ENCODE measurements at places on chromosomes 2 and 18. TPM values are rescaled to one million over a fixed set of nuclear protein-coding genes. Genes with fewer than 3 reads are reported as not detected.

ATP8B1 gene
- 0.11 TPM for polyA plus RNA-seq

RUFY4 gene
- polyA plus RNA-seq: 0.65 TPM

CFAP210 gene
- polyA plus RNA-seq: not detected

KLHL30 gene
- 0.01 TPM for polyA plus RNA-seq

TEX44 gene
- not detected for polyA plus RNA-seq

PIEZO2 gene
- not detected for polyA plus RNA-seq

ZAP70 gene
- 0.69 TPM for polyA plus RNA-seq

B3GNT7 gene
- polyA plus RNA-seq: not detected

DLX1 gene
- polyA plus RNA-seq: not detected

OTX1 gene
- polyA plus RNA-seq: not detected

TCF23 gene
- not detected for polyA plus RNA-seq

HOXD12 gene
- not detected for polyA plus RNA-seq

CD226 gene
- polyA plus RNA-seq: 1.1 TPM

ALPG gene
- polyA plus RNA-seq: not detected

CNTNAP5 gene
- not detected for polyA plus RNA-seq

ZBTB7C gene
- polyA plus RNA-seq: 0.04 TPM

STK39 gene
- polyA plus RNA-seq: 2.7 TPM

HOXD10 gene
- not detected for polyA plus RNA-seq

GALR1 gene
- not detected for polyA plus RNA-seq

CAPN14 gene
- not detected for polyA plus RNA-seq

GRCh38 chr2:134110532-134110931 is 143.3 kb upstream of the MGAT5 start:
- no peak for DNase-seq

- no peak for DNase-seq
These were observed 276.6 kb downstream of the ZNF521 start for GRCh38 chr18:25075331-25075730.

GRCh38 chr18:47606526-47606925 is 323.9 kb downstream of the SMAD2 start:
- DNase-seq: no peak

DNA sequence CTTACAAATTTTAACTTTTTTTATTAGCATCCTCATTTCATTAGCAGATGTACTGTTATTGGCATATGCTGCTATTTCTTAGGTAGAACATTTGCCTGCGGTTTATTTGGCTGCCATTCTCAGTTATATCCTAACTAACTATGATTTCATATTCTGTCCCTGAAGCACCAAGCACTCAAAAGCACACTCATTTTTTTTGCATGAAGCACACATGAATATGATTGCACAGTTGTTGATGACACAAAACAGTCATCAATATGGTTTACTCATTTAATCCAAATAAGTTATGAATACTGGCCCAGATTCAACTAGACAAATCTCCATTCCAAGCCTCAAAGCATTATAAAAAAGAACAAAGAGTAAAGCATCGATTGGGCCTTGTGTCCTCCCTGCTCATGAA is 129.4 kb upstream of the CNTNAP5 start:
- DNase-seq: no peak

- DNase-seq: no peak
These were observed 142.1 kb downstream of the PTRHD1 start for GRCh38 chr2:24650997-24651642.

DNA sequence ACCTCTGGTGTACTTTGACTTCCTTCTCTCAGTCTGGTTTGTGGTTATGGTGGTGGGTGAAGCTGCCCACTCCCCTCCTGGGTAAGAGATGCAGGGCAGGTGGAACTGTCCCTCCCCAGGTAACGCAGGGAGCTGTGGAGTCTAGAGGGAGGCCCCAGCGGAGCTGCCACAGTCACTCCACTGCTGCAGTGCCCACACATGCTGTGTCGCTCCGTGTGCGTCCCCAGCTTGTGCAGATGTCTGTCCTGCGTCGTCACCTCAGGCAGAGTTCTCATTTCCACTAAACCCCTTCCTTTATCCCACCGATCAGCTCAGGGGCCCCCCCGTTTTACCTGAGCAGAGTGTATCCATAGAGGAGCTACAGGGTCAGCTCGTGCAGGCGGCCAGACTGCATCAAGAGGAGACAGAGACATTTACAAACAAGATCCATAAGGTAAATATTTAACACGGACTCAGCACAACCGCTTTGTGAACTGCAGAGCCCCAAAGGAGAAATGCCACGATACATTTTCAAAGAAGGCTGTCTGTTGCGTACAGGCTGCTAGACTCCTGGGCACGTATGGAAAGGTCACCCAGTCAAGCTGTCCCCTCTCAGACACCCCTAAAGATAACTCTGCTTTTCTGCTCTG is 87.4 kb downstream of the MTCL1 start:
- DNase-seq: no peak

DNA sequence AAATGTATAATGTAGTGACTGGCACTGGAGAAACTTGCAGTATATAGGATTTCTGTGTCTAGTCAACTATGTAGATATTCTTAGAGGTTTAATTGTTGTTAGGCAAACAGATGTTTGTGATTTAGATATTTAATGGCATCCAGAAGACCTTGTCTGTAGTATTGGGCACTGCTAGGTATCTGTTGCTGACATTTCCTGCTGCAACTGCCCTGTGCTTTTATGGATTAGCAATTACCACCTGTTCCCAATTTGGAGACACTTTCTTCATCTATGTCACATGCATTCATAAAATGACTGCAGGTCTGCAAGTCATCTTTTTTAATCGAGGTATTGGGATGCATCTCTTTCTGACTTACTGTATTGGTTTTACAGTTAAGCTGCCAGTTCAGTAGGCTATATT is 71.3 kb downstream of the ITGA4 start:
- no peak for DNase-seq

DNA sequence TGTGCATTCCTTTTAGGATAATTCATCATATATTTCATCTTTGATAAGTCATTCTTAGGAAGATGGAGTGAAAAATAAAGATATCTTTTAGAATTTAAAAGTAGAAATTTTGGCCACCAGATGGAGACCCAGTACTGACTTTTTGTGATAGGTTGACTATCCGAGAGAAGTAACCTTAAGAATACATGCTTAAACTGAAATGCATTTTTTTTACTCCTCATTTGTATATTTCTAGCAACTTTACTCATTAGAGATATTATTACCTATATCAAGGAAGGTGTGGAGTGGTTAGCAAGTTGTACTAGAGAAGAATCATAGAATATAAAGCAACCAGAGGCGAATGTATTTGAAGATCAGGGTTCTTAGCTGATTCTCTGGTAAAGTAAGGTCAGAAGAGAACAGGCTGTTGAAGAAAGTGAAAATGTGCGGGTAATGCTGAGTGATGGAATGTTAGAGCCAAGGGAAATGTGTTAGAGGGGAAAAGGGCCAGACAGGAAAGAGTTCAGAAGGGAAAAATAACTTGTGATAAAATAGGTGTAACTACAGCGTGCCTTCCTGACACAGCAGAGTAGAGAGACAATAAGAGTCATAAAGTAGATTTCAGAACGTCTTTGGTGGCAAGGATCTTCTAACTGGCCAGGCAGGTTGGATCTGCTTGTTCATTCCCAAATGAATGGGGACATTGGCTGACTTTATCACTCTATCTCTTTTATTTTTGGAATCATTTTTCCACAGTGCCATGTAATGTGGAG is 52.3 kb downstream of the TDRD15 start:
- DNase-seq: no peak

GRCh38 chr2:222102575-222103349 is 196.0 kb downstream of the PAX3 start:
- DNase-seq: no peak

GRCh38 chr2:165874445-165875039 is 79.0 kb downstream of the TTC21B start:
- DNase-seq: peak; percentile 44

DNA sequence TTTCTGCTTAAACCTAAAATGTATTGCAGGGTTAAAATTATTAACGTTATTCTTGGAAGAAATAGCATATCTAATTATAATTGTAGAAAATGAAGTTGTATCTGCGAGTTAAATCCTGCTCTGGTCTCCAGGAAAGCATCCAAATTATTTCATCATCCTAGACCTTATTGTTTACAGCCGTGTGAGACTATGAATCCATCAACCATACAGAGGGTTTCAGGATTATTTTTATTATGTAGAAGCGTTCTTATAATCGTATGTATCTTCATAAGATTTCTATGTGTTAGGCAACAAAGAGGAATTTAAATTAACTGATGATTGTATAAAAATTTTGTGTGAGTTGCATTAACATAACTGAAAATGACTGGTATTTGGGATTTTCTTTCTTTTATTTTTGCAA is 14.5 kb upstream of the DSC3 start:
- no peak for DNase-seq

DNA sequence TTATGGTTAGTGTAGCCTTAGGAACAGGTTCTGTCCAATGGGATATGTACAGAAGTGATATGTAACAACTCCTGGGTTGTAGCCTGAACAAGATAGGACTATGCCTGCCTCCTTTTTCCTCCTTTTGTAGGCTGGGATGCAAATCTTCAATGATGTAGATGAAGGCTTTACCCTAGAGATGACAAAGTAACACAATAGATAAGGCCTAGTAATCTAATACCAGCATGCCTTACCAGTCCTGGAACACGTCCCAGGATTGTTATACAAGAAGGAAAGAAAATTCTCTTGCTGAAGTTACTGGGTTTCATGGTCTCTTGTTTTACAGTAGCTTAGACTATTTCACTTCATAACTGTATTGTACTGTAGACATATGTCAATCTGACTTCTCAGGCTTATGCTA is 192.1 kb downstream of the OTX1 start:
- DNase-seq: no peak

DNA sequence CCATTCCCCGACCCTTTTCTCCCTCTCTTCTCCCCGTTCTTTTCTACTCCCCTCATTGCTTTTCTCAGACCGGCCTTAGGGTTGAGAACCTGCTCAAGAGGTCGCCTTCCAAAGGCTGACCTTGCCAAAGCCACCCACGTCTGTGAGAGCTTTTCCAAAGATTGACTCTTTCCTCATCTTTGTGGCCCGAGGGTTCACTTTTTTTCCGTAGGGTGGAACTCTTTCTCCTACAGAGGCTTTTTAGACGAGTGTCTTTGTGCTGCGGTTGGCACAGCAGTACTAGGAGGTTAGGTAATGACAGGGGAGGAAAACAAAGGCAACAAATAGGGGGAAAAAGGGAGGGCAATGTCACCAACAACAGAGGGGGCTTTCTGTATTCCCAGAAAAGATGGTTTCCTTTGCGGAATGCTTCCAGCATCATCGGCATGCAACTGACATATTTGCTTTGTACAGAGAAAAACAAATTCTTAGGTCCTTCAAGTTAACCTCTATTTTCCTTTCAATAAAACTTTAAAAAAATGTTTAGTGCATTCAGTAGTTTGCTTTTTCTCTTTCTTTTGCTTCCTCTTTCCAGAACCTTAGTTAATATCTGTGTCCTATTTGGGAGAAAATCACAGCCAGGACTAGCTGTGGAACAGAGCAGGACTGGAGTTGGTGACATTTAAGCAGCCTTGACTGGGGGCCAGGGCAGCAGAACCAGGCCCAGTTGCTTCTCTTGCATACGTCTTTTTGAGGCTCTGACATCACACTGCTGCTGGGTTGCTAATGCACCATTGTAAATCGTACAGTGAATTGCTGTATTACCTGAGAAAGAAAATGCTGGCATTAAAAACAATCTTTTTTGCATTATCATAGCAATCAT is 188.1 kb upstream of the FANCL start:
- DNase-seq: no peak

GRCh38 chr2:101038455-101039255 is 36.6 kb downstream of the RPL31 start:
- DNase-seq: peak; percentile 50

GRCh38 chr2:39996653-39997080 is 217.6 kb upstream of the THUMPD2 start:
- DNase-seq: no peak

- DNase-seq: no peak
These were observed 1.4 kb upstream of the SERTAD2 start for GRCh38 chr2:64655018-64655664.

- no peak for DNase-seq
These were observed 249.0 kb downstream of the IKZF2 start for GRCh38 chr2:212902421-212902820.

GRCh38 chr18:36255072-36255698 is 42.3 kb upstream of the FHOD3 start:
- no peak for DNase-seq

DNA sequence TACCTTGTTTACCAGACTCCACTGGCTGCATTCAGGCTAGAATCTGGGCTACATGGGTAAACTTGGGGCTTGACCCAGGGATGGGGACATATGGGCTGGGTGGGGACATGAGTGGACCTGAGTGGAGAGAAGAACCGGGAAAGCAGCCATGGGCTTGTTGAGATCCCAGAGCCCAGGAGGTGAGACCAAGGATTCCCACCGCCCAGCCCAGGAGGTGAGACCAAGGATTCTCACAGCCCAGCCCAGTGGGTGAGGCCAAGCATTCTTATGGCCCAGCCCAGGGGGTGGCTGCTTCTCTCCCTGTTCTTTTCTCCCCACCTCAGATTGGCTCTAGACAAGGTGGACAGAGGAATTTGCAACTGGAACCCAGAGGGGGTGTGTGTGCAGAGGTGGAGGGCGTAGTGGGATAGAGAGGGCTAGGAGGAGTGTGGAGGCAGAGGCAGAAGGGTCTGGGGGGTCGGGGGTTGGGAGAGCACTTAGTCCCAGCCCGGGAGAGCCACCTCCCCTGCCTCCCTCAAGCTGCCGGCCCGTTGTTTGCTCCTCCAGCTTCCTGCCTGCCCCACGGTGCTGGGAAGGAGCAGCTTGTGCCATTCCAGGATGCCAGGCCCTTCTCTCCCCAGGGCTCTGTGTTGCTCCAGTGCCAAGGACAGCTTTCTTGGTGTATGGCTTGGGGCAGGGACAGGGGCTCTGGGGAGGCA is 25.6 kb downstream of the GLI2 start:
- no peak for DNase-seq

DNA sequence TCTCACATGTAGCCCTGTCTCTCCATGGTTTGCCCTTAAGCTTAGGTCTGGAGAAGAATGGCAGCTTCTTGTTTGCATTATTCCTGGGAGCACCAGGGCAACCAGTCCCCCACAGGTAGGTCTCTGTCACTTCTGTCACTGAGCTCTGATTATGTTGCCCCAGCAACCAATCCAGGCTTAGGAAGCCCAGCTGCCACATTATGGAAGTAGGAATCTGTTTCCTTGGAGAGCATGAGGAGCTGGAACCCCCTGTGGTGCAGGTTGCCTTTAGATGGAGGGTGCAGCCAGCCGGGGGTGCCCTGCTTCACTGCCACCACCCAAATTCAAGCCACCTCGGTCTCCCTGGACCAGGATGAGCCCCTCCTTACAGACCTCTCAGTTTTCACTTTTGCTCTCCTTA is 4.8 kb downstream of the RESP18 start:
- DNase-seq: no peak

DNA sequence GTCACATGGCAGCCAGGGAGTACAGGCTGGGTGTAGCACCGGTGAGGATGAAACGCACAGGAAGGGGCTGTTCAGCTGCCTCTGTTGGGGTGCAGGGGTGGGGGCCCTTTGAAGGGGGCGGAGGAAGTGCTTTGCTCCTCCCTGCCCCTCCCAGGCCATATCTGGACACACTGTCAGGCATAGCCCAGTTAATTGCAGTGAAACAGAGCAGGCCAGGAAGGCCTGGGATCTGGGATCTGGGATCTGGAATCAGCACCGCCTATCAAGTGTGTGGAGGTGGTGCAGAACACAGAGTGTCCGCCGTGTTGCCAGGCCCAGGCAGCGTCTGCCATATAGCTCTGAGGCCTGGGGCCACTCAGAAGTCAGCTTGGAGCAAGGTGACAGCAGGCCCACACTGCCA is 119.3 kb upstream of the MSH2 start:
- DNase-seq: no peak
